ENCODE measurements at places on chromosomes 1 and 21.

- DNase-seq, result no peak
Measured at GRCh38 chr1:44855742-44856141, 12.7 kb upstream of the PTCH2 start.

DNA sequence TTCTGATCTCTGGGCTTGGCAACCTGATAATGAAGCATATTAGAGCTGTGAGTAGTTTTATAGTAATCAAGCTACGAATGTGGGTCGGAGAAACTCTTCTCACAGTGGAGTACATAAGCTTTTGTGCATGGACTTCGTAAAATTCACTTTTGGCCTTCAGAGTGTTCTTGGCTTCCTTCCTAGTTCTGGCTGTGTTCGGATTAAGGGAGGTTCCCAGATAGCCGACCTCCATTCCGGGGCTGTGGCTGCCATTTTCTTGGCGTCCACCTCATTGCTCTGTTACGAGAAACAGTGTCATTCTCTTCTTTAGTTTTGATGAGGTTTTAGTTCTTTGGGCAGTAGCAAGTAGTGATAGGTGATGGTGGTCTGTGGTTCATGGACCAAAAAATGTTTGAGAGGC lies 26.3 kb downstream of the CAMTA1 start:
- DNase-seq, result no peak

DNA sequence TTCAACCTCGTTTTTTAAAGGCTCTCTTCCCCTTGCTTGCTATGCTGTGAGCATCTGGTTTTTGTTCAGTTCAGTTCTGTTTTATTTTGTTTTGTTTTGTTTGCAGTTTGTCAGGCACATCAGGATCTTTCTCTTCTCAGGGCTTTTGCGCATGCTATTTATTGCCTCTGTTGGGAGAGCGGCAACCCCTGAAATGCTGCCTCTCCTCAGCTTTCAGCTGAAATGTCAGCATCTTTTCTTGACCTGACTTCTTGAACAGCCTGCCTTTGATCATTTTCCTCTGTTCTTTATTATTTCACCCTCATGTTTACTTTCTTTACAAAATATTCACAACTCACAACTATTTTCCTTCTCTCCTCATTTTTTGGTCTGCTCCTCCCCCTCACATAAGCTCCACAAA lies 50.4 kb upstream of the RC3H1 start:
- DNase-seq, result no peak

- DNase-seq, result peak; percentile 77
Measured at GRCh38 chr1:198597690-198598430, 41.0 kb upstream of the PTPRC start.

GRCh38 chr1:78540048-78540447 lies 49.3 kb downstream of the PTGFR start:
- no peak for DNase-seq

DNA sequence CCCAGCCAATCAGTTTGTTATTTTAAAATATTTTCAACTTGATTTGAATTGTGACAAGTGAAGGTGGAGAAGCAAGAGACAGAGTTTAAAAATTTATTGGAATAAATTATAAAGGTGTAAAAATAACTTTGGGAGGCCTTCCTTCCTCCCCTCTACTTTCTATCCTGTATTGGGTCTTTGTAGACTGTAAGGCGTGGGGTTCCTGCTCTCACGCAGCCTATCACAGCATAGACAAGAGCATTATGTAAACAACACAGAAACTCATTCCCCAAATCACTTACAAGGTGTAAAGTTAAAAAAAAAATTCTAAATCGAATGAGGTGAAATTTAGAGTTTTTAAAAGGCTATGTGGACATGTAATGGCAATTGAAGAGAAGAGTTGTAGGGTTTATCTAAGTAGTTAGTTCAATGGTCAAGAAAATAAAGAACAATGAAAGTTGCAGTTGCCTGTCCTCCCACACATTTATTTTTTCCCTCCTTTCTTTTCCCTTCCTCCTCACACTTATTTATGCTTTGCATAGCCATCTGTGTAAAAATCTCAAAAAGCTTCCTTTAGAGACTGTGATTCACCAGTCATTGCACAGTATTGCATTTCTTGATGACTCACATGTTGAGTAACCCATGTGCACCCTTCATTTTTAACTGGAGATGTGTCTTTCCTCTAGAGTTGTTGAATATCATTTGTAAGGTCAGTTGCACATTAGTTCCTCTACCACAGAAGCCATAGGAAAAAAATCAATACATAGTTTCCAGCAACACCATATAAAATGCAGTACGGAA lies 242.2 kb downstream of the PTPRC start:
- DNase-seq, result peak; percentile 96

Measured in OCI-M1 (cell line).